Stimulated activated CD8-positive, alpha-beta memory T cell treated with anti-CD3 and anti-CD28 coated beads, Interleukin-7, amount 100 ng/mL, for 4 hours (primary cell): ENCODE measurements at places on chromosomes 11 and 22.

DNA sequence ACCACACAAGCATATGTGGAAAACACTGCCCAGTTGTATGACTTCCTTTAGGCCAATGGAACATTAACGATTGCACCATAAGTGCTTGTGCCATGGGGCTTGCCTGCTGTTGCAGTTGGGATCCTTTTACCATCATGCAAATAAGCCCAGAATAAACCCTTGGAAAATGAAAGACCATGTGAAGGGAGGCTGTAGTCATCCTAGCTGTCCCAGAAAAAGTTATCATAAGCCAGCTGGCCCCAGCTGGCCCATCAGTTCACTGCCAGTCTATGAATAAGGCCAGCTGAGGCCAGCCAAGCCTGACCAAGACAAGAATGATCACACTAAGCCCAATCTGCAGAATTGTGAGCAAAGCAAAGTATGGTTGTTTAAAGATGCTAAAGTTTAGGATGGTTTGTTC, 253.9 kb upstream of the ARHGAP20 start:
- no peak for DNase-seq

DNA sequence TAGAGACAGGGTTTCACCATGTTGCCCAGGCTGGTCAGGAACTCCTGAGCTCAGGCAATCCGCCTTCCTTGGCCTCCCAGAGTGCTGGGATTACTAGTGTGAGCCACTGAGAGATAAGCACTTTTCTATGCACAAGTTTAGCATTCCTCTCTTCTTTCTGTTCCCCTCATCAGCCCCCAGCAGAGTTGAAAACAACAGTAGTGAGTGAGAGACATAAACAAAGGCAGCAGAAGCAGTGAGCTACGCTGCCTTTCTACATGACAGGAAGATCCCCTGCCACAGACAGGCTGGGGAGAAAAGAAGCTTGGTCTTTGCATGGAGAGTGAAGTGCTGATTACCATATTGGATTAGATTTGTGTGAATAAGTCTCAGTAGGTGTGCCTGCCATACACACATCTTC, 392.0 kb upstream of the KIRREL3 start:
- DNase-seq: no peak

- DNase-seq: no peak
Measured at GRCh38 chr11:110773442-110773841, 61.2 kb upstream of the ARHGAP20 start.

GRCh38 chr22:19553201-19553600, 29.0 kb upstream of the CLDN5 start:
- DNase-seq: no peak

- no peak for DNase-seq
Measured at GRCh38 chr11:70877151-70877550, 375.2 kb downstream of the SHANK2 start.

GRCh38 chr11:22787551-22788162, 41.9 kb downstream of the SVIP start:
- no peak for DNase-seq

DNA sequence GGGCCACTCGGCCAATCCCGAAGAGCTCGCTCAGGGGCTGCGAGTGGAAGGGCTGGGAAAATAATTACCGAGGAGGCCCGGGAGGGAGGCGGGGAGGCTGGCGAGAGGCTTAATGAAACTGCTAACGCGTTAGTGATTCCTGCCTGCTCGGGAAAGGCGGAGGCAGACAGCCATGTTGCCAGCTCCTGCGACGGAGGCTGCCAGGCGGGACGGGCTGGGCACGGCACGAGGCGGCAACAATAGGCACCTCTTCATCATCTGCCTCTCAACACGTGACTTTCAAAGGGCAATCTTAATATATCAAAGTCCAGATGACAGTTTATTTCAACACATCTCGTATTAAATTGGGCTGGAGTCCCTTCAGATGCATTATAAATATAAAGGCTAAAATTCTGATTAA, 68.0 kb upstream of the TCF20 start:
- no peak for DNase-seq

- no peak for DNase-seq
Measured at GRCh38 chr11:58629857-58630256, 7.4 kb downstream of the CNTF start.

DNA sequence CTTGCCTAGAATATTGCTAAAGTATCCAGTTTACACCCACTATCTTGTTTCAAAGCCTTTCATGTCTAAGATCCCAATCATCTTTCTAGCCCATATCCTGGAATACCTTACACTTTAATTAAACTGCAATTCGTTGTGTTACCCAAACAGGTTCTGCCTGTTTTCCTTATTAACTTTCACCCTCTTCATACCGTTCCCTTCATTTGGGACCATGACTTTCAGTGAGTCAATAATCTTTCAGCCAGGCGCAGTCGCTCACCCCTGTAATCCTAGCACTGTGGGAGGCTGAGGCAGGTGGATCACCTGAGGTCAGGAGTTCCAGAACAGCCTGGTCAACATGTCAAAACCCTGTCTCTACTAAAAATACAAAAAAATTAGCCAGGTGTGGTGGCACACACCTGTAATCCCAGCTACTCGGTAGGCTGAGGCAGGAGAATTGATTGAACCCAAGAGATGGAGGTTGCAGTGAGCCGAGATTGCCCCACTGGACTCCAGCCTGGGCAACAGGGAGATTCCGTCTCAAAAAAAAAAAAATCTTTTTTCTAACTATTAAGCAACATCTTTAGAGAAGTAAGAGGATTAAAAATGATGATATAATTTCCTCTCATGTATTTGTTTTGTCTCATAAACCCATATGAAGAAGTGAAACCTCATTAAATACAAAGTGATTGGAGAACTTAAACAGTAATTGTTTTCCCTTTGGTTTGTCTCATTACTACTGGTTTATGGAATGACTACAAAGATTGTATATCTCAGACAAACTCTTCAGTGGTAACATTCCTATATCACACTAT, 20.7 kb downstream of the DMC1 start:
- DNase-seq: no peak

DNA sequence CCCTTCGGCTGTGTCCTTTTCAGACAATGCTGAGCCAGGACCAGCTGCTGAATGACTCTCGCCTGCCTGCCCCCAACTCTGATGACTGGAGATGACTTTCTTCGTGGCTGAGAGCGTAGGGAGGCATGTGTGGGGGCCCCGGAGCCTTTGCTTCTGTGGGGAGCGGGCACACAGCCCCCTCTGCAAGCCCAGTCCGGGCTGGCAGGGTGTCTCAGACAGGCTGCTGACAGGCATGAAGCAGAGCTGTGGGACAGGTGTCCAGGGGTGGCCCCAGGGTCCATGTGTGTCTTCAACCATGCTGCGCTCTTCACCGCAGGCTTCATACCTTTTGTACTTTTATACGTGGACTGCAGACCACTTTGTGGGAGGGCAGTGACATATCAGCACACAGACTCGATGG, 16.6 kb downstream of the CYB5R2 start:
- no peak for DNase-seq

DNA sequence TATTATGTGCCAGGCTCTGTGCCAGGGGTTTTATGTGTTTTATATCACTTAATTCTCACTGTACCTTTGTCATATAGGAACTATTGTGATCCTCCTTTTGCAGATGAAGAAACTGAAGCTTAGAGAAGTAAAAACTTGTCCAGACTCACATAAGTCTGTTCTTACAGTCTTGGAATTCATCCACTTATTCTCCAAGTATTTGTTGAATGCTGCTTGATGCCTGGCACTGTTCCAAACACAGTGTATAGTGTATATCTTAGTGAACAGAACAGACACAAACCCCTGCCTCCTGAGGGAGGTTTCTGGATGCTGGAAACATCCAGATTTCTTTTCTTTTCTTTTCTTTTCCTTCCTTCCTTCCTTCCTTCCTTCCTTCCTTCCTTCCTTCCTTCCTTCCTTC, 29.0 kb upstream of the FGF3 start:
- DNase-seq: no peak

DNA sequence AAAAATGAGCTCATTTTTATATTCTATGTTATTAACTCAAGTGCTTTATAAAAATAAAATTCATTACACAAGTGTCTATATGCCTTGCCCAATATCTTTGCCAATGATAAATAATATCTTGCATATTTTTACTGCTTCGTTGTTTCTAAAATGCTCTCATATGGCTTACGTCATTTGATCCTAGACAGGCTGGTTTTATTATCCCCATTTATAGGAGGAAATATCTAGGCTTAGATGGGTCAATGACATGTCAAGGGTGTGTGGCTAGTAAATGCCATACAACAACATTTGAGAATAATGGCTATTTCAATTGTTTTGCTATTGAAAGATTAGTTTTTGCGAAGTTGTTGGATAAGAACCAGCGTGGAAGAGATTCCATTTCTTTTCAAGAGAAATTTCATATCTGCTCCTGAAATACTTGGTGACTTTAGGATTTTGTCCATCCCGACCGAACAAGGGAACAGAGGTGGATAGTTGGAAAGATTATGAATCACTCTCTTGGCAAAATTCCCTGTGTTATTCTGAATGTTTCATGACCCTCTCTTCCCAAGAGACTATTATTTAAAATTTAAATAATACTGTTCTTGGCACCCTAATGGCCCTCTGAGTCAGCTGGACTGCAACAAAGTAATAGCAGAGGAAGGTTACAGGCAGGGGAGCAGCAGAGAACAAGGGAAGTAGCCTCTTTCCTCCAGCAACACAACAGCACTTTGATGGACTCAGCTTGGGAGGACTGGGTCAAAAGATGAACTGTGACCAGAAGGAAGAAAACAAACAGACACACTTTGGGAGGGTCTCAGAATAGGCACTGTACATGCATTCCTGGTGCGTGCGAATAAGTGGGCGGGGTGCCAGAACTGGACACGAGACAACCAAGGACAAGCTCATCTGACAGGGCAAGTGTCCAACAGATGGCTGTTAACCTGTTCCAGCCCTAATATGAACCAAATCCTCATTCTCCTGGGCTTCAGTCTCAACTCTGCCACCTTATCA, 94.5 kb downstream of the ME3 start:
- no peak for DNase-seq

DNA sequence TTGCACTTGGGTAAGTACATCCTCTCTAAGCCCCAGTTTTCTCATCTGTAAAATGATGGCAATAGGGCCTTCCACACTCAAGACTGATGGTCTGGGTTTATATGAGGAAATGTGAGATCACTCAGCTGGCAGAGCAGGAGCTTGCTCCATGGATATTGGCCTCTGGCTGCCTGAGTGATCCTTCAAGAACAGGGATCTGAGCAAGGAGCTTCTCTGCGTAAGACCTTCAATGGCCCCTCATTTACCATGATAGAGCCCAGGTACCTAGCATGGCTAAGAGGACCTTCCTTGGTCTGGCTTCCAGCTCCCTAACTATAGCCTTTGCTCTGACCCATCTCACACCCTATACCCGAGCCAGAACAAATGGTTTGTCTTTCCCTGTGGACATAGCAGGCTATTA, 5.5 kb downstream of the ROBO4 start:
- no peak for DNase-seq

DNA sequence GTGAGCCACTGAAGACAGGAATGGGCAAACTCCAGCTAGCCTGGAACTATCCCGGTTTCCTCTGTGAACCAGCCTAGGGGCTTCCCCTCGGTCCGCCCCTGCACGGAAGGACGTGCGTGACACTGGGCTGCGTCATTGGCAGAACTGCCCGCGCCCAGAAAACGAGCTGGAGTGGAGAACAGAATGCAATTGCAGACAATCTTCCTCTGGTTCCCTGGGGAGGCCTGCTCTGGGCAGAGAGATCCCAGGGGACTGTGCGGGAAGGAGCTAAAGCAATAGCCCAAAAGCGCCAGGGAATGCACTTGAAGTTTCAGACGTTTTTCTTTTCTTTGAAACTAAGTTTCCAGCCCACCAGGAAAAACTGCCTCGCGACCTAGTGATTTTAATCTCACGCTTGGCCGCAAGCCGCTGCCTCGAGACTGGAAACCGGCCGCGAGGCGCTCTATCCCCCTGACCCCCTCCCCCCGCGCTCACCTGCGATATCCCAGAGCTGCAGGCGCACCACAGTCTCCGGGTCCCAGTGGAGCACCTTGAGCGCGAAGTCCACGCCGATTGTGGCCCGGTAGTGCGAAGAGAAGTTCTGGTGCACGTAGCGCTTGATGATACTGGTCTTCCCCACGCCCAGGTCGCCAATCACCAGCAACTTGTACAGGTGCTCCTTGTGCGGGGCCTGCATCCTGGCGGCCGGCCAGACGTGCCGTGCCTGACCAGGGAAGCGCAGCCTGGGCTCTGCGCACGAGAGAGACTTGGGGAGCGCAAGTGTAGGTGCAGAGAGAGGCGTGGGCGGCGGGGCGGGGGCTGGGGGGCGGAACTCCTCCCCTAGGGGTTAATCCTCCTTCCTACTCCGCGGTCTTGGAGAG, at the start of gene RAB38:
Gene RAB38 (minus strand): TSS at position 735 of the 860 bp plus-strand sequence. CDS start 59 bp downstream, at position 676.
- DNase-seq: peak; percentile 30

- no peak for DNase-seq
Measured at GRCh38 chr11:119157063-119157462, 8.2 kb downstream of the ABCG4 start.

- DNase-seq: no peak
Measured at GRCh38 chr11:20676658-20677057, 7.3 kb downstream of the NELL1 start.

- DNase-seq: no peak
Measured at GRCh38 chr22:49567899-49568750, 259.5 kb downstream of the BRD1 start.
